NAMALWA (cell line): ENCODE measurements at places on chromosomes 1 and 21.

GRCh38 chr1:30088594-30088993 lies 634.8 kb downstream of the MATN1 start:
- no peak for DNase-seq

DNA sequence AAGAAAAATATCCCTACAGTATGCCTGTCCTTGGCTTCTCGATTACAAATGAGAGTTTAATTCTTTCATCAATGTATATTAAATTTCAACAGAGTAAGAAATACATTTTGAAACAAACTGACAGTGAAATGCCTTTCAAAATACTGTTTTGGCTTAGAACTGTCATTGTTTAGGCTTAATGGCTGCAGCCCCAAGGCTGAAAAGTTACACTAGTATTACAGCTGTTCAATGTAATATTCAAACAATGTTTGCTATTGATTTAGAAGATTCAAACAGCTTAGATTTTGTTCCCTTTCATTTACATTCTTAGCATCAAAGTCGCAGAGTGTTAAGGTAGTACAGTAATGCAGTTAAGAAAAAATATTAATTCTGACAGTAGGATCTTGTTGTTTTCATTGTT lies 882.9 kb upstream of the ADGRL2 start:
- no peak for DNase-seq

- no peak for DNase-seq
Measured at GRCh38 chr21:45545691-45546531, 3.7 kb upstream of the SLC19A1 start.

GRCh38 chr1:163320891-163321290 lies 863 bp upstream of the NUF2 start:
- no peak for DNase-seq

GRCh38 chr1:244397131-244397530 lies 54.6 kb downstream of the ADSS2 start:
- DNase-seq: no peak

- no peak for DNase-seq
Measured at GRCh38 chr21:44380876-44381275, 27.5 kb downstream of the TRPM2 start.

- DNase-seq: no peak
Measured at GRCh38 chr1:31668303-31668883, 23.7 kb upstream of the PEF1 start.

DNA sequence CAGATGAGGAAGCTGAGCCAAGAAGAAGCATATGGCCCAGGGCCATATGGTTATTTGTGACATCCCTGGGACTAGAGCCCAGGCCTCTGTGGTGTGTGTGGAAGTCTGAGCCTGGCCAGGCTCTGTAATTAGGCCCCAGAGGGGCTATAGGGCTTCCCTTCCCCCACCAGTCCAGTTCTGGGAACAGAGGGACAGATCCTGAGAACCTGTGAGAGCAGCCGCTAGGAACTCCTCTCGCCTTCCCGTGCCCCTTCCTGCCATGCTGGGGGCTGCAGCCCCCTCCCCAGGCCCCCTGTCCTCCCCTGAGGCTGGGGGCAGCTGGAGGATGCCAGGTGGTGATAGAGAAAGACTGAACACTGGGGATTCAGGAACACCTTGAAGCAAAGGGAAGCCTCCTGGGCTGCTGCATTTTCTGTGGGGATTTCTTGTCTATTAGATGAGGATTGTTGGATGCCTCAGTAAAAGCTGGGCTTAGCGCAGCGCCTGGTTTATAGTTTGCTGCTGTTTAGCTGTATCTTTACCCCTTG lies 33.3 kb downstream of the COQ8A start:
- no peak for DNase-seq

- no peak for DNase-seq
Measured at GRCh38 chr1:43522776-43523480, 7.8 kb upstream of the PTPRF start.

- peak; percentile 97 for DNase-seq
Measured at GRCh38 chr1:11948822-11949458, 14.4 kb downstream of the PLOD1 start.

DNA sequence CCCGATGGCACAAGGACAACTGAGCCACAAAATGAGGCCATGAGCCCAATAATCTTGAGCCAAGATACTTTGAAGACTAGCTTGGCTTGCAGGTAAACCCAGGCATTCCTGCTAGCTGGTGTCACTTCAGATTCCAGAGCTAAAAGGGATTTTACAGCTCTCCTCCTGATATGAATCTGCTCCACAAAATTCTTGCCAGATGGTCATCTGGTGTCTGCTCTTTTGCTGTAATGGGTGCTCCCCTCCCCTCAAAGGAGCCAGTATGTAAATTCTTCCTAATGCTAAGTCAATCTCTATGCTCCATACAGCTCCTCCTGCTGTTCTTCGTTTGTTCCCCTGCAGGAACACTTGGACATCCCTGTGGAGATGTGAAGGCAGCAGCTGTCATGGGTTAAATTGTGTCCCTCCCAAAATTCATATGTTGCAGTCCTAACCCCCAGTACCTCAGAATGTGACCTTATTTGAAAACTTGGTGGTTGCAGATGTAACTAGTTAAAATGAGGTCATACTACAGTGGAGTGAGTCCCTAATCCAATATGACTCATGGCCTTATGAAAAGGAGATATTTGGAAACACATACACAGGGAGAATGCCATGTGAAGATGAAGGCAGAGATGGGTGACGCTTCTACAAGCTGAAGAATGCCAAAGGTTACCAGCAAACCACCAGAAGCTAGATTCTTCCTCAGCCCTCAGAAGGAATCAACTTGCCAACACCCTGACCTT lies 180.6 kb upstream of the PALMD start:
- DNase-seq: no peak

DNA sequence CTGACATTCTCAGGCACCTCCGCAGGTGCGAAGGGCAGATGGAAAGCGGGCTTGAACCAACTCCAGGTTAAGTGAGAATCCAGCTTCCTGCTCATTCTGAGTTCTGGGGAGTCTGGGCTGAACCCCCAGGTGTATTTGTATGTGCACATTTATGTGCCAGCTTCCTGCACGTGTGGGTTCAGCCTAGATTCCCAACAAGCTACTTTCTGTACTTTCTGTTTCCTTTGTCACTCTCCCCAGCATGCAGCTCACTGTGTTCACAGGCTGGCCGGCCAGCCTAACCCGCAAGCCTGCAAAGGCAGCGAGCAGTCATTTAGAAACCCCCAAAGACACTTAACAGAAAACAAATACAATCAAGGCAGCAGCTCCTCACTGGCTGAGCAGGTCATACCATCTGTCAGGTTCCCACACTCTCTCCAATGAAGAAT lies 1.3 kb upstream of the IL19 start:
- DNase-seq: peak; percentile 34

- no peak for DNase-seq
Measured at GRCh38 chr1:67977756-67978155, 72.7 kb downstream of the DIRAS3 start.

DNA sequence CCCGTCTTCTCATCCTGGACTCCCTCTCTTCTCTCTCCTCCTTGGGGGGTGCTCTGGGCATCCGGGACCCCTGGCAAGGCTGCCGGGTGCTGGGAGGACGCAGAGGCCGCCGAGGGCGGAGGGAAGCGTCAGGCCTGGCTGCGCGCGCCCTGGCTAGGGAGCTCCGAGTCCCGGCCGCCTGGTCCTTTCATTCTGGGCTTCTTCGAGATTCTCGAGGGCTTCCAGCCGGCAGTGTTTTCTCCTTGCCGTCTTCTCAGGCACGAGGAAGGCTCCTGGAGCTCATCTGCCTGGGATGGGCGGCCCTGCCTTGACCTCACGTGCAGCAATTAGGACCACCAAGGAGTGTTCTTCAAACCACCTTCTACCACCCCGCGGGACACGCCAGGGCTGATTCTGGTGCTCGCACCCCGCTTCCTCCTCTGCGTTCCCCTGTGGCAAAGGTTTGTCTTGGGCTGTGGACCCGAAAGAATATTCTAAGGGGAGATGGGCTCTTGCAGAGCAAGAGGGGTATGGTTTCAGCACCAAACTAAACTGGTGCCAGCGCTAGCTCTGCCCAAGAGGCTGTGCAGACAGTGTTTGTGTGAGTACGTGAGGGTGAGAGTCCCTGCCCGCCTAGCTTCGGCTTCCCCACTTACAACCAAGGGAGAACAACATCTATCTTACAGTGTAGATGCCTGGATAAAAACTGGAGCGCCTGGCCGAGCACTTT lies 36.5 kb downstream of the PIK3CD start:
- no peak for DNase-seq

DNA sequence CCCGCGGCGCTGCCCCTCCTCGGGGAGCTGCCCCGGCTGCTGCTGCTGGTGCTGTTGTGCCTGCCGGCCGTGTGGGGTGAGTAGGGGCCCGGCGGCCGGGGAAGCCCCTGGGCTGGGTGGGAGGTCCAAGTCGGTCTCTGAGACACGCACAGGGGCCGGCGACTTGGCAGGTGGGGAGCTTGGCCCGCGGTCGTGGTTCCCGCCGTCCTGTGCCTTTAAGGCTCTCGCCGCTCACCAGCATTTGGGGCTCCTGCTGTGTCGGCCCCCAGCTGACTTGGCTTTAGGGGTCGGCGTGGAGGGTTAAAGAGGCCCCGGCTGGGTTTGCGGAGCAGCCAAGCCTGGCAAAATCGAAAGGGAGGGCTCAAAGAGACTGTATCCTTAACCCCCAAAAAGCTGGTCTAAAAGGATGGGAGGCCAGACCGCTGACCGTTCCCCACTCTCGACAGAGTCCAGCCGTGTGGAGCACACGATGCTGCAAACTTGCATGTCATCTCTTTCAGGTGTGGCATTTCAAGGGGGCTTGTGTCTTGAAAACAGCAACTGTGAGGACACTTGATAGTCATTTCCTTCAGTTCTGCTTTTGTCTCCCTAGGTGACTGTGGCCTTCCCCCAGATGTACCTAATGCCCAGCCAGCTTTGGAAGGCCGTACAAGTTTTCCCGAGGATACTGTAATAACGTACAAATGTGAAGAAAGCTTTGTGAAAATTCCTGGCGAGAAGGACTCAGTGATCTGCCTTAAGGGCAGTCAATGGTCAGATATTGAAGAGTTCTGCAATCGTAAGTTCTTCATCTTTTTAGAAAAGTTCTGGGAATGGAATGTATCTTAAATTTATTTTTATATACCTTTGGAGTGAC lies 540 bp downstream of the CD55 start:
- peak; percentile 61 for DNase-seq

- no peak for DNase-seq
Measured at GRCh38 chr1:16202281-16203210, 9.9 kb downstream of the ARHGEF19 start.

GRCh38 chr21:45379171-45379900 lies 25.6 kb upstream of the COL18A1 start:
- no peak for DNase-seq

- peak; percentile 40 for DNase-seq
Measured at GRCh38 chr1:197391303-197392226, 123.5 kb downstream of the CRB1 start.

- peak; percentile 40 for DNase-seq
Measured at GRCh38 chr1:27161594-27161993, 6.7 kb upstream of the SLC9A1 start.

- no peak for DNase-seq
Measured at GRCh38 chr1:187390215-187390818, 561.6 kb downstream of the PLA2G4A start.

DNA sequence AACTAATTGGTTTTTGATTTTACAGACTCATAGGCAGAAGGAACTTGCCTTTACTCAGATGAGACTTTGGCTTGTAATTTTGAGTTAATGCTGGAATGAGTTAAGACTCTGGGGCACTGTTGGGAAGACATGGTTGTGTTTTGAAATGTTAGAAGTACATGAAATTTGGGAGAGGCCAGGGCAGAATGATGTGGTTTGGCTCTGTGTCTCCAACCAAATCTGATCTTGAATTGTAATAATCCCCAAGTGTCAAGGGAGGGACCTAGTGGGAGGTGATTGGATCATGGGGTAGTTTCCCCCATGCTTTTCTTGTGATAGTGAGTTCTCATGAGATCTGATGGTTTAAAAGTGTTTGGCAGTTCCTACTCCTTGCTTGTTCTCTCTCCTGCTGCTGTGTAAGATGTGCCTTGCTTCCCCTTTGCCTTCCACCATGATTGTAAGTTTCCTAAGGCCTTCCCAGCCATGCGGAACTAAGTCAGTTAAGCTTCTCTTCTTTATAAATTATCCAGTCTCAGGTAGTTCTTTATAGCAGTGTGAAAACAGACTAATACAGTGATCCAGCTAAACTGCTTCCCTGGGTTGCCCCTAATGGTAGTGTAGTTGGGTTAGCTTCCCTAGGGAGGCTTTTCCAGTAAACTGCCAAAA lies 10.2 kb downstream of the CPT2 start:
- DNase-seq: no peak

DNA sequence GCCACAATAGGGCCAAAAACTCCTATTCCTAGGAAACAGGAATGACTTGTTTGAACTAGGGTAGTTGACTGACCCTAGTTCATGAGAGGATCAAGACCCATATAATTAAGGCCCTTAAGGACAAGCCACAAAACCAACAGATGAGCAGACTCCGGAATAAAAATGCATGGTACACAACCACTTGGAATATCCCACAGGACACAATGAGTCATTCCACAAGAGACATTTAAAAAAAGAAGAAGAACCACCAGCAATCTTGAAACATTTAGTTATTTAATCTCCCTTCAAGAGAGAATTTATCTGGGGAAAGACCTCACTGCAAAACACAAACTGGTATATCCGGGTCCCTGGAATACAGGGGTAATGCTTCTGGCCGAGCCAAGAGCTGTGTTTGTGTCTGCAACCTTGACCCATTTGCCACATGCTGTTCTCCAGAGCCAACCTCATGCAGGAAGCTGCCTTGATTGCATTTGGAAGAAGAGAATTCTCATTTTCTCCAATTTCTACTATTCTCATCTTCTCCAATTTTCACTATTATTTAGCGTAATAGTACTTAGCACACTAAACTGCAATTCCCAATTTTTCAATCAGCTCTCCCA lies 135.5 kb downstream of the TGFBR3 start:
- no peak for DNase-seq

DNA sequence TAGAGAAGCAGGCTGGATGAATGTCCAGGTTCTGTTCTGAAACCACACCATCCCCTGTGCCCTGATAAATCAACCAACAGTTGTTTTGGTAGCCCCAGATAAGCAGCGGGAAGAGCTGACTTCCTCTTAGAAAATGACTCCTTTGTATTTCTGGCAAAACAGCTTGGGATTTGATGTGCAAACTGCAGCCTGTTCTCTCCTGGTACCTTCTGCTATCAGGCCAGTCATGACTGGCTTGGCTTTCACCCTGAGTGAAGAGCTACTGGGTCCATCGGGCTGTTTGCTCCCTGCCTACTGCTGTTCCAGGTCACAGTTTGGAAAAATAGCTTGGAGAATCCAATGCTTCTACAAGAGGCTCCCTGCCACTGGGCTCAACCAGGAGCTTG lies 116.8 kb downstream of the DTL start:
- no peak for DNase-seq

GRCh38 chr1:187294421-187295201 lies 465.9 kb downstream of the PLA2G4A start:
- no peak for DNase-seq

DNA sequence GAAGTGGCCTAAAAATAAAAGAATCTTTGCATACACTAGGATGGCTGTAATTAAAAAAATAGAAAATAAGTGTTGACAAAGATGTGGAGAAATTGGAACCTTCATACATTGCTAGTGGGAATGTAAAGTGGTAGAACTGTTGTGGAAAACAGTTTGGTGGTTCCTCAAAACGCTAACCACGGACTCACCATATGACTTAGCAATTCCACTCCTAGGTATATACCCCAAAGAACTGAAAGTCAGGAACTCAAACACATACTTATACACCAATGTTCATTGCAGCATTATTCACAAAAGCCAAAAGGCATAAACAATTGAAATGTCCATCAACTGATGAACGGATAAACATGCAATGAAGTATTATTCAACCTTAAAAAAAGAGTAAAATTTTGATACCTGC lies 10.8 kb upstream of the HMGCL start:
- no peak for DNase-seq
